ENCODE measurements at places on chromosomes 5 and 9.

- no peak for DNase-seq
Observed at GRCh38 chr5:54443270-54443669, 12.2 kb upstream of the HSPB3 start.

DNA sequence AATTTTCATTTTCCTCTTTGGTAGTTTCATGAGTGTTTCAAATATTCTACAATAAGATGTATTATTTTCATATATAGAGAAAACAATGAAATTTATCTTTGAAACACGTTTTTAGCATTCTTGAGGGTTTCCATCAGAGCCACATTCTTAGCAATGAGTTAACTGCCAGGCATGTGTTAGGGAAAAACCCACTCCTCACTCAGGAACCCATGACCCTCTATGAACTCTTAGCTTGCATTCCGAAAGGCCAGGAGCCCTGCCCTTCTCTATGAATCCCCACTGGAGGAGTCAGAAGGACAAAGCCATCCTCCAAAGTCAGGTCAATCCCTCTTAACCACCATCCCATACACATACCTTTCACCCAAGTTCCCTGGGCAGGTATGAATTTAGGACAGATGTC is 57.5 kb downstream of the ADAMTS12 start:
- no peak for DNase-seq

GRCh38 chr5:109340351-109340750 is 69.4 kb downstream of the PJA2 start:
- DNase-seq, result no peak

- DNase-seq, result no peak
Observed at GRCh38 chr5:3656803-3657202, 61.2 kb downstream of the IRX1 start.

DNA sequence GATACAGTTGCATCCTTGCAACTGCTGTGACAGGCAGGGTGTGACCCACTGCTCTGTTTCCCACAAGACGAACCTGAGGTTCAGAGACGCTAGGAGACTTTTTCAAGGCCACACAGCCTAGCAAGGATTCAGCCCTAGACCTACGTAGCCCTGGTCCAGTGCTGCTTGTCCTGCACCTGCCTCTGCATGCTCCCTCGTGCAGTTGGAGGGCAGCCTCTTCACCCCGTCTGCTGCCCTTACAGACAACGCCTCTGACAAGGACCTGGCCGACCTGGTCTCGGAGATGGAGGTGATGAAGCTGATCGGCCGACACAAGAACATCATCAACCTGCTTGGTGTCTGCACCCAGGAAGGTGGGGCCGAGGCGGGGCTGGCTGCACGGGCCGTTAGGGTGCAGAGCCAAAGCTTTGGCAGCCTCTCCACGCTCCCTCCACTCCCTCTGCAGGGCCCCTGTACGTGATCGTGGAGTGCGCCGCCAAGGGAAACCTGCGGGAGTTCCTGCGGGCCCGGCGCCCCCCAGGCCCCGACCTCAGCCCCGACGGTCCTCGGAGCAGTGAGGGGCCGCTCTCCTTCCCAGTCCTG is 8.5 kb downstream of the FGFR4 start:
- no peak for DNase-seq

DNA sequence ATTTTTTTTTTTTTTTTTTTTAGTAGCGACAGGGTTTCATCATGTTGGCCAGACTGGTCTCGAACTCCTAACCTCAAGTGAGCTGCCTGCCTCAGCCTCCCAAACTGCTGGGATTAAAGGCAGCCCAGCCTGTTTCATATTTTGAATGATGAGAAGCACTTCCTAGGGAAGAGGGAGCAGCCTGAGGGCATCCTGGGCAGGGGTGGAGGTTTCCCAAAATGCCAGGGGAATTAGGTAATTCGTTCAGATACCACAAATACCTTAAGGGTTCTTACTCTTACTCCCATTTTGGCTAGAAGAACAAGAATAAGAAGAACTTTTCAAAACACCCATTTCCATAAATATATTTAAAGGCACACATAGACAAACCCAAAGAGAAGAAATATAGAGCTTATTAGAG is 29.5 kb upstream of the RAPGEF1 start:
- DNase-seq, result no peak

DNA sequence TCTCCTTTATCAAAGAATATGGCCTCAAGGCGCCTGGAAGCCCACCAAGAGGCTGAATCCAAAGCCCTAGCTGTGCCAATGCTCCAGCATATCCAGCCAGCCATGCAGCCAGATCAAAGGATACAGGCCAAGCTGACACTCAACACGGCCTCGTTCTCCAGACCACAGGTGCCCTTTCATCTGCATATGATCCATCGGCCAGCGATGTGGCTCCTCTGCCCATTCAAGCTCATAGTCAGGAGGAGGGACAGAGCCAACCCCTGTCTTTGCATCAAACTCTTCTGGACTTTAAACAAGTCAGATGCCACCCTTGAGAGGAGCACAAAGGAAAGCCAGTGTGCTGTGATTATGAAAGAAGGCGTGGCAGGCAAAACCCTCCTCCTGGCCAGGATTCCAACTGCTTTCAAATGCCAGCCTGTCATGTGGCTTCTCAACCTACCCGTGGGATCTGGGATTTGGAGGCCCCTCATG is 42.5 kb downstream of the ADAM19 start:
- DNase-seq, result no peak

DNA sequence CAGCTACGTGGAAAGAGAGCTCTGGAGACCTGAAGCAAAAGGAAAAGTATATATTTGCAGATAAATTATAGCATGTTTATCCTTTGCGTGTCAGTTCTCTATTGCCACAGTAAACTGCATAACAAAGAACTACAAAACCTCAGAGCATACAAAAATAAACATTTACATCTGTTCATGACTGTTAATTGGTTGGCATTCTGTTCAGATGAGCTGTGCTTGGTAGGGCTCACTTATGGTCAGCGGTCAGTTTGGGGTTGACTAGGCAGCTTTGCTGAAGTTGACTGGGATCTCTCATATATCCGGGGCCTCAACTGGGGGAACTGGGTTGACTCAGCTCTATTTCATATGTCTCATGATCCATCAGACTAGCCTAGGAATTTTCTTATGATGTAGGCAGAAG is 257.7 kb downstream of the TLE1 start:
- no peak for DNase-seq

DNA sequence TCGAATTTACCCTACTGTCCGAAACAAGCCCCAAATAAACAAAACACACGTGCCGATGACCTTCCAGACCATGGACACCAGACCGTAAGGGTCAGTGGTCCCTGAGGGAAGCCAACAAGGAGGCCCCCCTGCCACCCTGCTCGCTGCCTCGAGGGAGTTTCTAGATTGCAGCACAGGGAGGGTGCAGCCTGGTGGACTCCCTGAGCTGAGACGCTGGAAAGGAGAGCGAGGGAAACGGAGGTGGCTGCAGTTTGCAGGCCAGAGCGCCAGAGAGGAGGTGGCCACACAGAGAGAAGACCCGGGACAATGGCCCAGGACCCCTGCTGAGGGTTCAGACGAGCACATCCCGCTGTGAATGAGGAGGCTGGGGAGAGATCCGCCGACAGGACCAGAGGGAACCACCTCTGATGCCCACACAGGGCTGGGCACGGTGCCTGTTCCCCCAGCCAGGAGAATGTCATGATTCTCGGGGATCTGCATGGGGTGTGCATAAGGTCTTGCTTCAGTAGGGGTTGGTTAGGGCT is 48.9 kb downstream of the SLC6A3 start:
- no peak for DNase-seq

- no peak for DNase-seq
Observed at GRCh38 chr5:176741561-176742211, 68.7 kb upstream of the UNC5A start.

DNA sequence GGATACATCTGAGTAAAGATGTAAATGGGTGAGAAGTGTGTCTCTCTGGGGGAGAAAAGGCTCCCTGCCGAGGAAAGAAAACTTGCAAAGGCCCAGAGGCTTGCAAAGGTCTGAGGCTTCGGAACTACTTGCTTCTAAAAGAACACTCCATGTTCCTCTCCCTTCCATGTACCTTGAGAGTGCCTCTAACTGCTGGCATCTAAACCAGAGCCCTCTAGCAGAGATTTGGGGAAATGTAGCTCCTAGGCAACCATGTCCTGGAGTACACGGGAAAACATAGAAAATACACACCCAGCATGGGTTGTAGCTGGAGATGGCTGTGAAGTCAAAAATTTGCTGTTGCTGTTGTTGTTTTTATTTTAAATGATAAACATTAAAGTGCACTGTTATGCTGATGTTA is 151.6 kb downstream of the SYK start:
- no peak for DNase-seq

DNA sequence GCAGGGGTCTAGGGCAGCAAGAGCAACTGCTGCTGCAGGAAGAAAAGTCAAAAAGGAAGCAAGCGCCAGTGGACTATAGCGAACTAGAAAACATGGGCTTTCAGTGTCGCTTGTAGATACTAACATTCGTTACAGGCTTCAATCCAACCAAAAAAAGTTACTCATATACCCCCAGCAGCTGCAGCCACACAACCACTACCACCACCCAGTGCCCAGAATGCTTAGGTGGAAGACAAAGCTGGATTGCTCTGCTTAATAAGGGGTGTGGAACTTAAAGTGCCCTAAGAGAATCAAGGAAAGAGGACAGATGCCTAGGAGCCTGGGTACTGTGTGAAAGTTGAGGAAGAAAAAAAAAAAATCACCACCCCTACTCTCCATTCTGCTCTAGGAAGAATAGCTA is 203.6 kb downstream of the ELAVL2 start:
- no peak for DNase-seq

DNA sequence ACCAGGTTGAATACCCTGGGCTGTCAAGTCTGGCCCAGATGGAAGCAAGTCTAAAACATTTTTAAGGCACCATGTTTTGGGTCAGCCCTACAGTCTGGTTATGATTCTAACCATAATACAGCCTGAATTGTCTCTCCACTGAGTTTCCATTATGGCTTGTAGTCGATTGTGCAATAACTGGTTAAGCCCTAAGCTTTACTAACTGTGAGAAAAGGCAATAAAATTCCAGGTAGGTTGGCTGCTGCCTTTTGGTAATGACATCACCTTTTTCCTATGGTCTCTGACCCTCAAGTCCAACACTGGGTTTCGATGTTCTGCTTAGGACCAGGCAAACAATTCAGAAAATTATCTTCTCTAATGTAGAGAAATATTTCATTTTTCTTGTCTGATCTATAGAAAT is 243.3 kb downstream of the ACTL7B start:
- DNase-seq, result no peak

DNA sequence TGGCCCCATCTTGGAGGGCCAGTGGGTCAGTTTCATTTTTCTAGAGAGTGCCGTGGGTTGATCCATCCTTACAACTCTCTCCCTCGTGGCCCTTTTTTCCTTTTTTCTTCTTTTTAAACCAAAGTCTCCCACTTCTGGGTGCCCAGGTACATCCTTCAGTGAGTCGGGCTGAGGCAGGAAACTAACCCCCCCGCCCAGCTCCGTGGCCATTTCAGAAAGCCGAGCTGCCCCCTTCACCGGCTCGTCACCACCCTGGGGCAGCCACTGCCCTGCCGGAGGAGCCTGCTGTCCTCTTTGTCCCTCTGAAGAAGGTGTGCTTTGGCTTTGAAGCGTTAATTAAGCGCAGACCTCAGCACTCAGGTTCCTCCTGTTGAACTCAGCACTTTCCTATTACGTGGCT is 5.2 kb downstream of the CFAP77 start:
- no peak for DNase-seq

GRCh38 chr5:7876867-7877266 is 7.9 kb downstream of the MTRR start:
- no peak for DNase-seq

- DNase-seq, result no peak
Observed at GRCh38 chr9:115717298-115717697, 436.3 kb upstream of the PAPPA start.

GRCh38 chr5:1034421-1034905 is 25.9 kb downstream of the NKD2 start:
- no peak for DNase-seq

- no peak for DNase-seq
Observed at GRCh38 chr5:178209334-178210072, 5.2 kb downstream of the HNRNPAB start.

DNA sequence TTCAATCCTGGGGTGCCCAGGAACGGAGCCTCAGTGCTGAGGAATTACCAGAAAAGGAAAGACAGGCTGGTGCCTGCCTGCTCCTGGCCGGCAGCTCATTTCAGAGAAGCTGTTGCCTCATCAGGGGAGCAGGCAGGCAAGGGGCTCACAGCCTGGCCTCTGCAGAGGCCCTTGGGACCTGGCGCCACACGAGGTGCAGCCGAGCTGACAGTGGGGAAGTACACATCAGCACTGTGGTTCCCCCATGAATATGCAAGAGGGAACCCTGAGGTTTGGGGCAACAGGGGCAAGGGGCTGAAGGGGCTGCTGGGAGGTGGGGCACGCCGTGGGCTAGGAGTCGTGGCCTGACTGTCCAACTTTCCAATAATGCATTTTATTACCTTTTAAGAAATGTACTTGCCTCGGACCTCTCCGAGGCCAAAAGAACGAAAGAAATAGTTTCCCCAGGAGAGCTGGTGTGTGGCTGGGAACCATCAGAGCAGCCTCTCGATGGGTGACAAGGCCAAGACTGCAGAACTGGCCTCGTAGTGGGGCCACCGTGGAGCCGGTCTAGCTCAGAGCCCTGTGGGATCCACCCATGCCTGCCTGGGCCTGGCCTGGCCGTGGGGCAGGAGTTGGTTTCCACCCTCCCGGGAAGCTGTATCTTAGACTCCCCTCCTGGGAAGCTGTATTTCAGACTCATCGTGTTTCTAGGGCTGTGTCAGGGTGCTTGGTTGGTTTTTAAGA is 198.6 kb downstream of the PAX5 start:
- no peak for DNase-seq

- DNase-seq, result no peak
Observed at GRCh38 chr9:35903049-35903448, 3.0 kb upstream of the HRCT1 start.

- no peak for DNase-seq
Observed at GRCh38 chr5:126370796-126371718, 52.2 kb upstream of the GRAMD2B start.

- no peak for DNase-seq
Observed at GRCh38 chr5:144598451-144599068, 427.9 kb downstream of the KCTD16 start.

DNA sequence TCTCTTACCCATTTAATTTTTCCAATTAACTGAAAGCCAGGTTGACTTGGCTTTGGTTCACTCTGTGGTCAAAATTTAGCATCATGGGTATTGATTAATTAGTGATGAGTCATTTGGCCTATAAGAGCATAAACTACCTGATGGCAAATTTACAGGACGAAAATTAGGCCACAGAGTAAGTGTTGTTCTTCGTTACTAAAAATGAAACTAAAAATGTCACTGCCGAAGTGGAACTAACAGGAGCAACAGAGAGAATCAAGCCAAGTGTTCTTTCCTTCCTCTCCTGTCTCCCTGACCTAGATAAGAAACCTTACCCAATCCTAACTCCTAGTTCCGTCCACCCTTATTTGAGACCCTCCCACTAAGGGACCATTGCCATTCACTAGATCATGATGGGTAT is 176.9 kb downstream of the RAB3C start:
- no peak for DNase-seq

DNA sequence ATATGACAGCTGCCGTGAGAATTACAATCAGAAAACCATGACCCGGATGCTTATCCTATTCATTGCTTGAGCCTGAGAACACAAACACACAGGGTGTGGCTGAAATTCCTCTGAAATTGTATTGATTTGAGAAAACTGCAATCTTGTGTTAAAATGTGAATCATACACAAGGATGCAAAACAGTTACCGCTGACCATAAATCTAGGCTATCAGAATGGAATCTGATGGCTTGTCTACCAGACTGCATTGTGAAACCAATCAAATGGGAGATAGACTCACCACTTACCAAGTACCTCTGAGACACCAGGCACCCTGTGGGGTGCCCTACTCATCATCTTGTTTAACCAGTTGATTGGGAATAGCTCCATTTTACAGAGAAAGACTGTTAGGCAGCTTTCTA is 188.7 kb upstream of the MSX2 start:
- no peak for DNase-seq

GRCh38 chr5:65790371-65791163 is 68.6 kb downstream of the NLN start:
- no peak for DNase-seq
